PC-3 (cell line): ENCODE measurements at places on chromosomes 12 and 14. TPM values are rescaled to one million over a fixed set of nuclear protein-coding genes. Genes with fewer than 3 reads are reported as not detected.
A peak's percentile ranks its signal among the peaks of the same experiment; 100 is the strongest.

The KLRC4 gene
- not detected in 2 replicates for total RNA-seq

DNA sequence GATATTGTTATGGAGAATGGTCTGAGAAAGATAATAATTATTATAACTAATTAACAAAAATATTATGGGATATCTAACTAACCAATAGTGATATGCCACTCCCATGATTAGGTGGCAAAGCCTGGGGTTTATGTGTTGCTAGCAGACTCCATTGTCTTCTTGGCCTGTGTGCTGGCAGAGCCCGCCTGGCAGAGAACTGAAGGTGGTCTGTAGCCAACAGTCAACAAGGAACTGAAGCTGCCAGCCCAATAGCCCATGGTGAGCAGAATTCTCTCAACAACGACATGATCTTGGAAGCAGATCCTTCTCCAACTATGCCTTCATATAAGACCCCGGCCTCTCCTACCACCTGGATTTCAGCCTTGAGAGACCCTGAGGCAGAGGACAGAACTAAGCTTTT is 258.8 kb downstream of the SLC15A4 start:
- DNase-seq: no peak

The GTF2A1 gene
- total RNA-seq: 20.7 and 24.4 TPM in 2 replicates

The CCDC38 gene
- total RNA-seq: not detected in 2 replicates

DNA sequence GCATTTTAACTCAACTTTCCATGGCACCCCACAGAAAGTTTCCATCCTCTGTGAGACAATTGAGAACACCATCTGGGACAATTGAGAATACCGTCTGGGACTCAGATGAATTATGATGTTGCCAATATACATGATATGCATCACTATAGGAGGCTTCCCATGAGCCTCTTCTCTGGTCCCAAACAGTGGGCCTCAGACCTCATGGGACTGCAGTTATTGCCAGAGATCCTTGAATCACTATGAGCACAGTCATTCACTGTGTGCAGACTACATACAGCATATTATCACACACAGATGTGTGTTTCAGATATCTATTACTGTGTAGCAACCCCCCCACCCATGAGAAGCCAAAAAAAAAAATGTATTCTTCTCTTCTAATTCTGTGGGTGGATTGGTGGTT is 134.4 kb downstream of the GXYLT1 start:
- DNase-seq: no peak

- DNase-seq: no peak
Measured at GRCh38 chr12:95590775-95591174, 39.5 kb upstream of the USP44 start.

- DNase-seq: peak; percentile 73
Measured at GRCh38 chr14:70714055-70714550, 72.4 kb downstream of the TTC9 start.

GRCh38 chr14:104293851-104294627 is 155.7 kb downstream of the KIF26A start:
- DNase-seq: peak; percentile 29

GRCh38 chr14:58362798-58363412 is 32.8 kb upstream of the TOMM20L start:
- DNase-seq: peak; percentile 85

GRCh38 chr14:51750542-51750941 is 98.8 kb downstream of the FRMD6 start:
- DNase-seq: no peak

DNA sequence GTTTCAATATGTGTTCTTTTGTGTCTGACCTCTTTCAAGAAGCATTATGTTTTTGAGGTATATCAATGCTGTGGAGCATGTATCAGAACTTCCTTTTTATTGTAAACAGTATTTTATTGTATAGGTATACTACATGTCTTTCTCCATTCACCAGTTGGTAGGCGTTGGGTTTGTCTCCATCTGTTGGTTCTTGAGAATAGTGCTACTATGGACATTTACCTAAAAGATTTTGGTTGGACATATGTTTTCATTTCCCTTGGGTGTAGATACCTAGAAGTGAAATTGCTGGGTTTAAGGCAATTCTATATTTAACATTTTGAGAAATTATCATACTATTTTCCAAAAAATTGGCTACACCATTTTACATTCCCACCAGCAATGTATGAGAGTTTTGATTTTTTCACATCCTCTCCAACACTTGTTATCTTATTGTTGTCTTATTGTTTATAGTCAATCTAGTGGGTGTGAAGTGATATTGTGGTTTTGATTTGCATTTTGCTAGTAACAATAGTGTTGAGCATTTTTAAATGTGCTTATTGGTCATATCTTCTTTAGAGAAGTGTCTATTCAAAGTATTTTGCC is 409.2 kb downstream of the IPO8 start:
- peak; percentile 59 for DNase-seq

DNA sequence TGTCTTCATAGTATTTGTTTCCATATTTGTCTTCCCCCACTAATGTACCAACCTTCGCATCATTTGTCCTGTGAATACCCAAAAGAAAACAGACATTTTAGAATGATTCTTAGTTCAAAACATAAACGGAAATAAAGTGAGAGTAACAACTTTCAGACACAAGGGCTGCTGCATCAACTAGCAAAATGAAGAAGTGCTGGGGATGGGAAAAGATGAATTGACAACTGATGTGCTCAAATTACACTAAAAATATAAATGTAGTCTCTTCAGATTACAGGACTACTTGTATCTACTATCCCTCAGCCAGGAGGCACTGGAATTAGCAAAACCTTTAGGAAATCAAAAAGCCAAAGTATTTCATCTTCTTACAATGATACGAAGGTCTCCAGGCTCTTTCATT is 743 bp downstream of the NDUFA12 start:
- no peak for DNase-seq

The MORN3 gene
- total RNA-seq: 1.6 and 1.7 TPM in 2 replicates

GRCh38 chr12:467591-467990 is 7.9 kb downstream of the B4GALNT3 start:
- DNase-seq: no peak

GRCh38 chr14:51004352-51004800 is 60.1 kb upstream of the PYGL start:
- DNase-seq: no peak

DNA sequence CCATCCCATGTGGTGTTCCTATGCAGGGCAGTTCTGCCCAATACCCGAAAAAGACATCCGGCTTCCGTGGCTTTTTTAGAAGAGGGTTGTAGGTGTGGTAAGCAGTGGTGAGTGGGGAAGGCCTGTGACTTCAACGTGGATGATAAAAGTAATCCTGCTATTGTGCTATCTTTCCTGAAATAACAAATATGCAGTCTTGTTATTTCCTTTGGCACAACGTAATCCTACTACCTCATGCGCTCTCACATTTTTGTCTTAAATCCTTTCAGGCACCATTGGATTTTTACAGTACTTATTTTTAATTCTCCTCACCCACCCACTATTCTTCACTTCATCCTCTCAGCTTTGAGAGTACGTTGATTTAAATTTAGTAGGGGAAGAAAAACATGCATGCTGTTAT is 96.8 kb downstream of the IPO8 start:
- DNase-seq: no peak

The SLC5A8 gene
- not detected in 2 replicates for total RNA-seq

DNA sequence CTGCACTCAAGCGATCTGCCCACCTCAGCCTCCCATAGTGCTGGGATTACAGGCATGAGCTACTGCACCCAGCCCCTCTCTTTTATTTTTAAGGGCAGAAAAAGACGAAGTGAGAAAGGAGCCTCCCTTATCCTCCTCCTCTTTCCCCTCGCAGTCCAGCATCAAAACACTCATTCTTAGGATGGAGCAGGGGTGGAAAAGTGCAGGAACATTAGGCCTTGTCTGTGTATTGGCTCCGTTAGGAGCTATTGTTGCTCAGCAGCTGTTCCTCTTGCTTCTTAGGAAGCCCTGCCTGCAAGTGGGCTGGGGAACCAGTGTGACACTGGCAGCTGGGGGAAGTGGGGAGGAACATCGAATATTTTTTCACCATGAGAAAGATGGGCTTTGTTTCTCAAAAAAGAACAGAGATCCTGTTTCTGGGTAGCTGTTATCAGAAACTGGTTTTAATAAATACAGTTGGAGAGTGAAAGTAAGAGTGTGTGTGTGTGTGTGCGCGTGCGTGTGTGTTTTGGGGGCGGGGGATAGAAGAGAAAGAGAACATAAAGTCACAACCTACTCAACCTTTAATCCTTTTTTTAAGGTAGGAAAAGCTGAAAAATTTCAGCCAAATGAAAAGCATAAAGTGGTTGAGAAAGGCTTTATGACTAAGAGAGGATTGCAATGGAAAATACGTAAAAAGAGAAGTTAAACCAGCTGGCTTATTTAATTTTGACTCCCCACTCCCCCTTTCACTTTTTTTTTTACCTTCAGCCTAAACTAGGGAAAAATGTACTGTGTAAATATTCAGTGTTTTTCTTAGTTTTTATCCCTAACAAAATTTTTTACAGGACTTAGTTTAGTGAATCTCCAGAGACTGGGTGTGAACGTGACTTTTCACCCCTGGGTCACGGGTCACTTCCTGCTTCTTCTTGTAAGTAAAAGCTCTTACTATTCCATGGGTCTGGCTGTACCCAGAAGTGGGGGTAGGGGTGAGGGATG is 197.2 kb upstream of the PLEKHG7 start:
- no peak for DNase-seq

GRCh38 chr12:15757553-15758255 is 31.5 kb downstream of the EPS8 start:
- DNase-seq: peak; percentile 85

The ANKRD33 gene
- not detected in 2 replicates for total RNA-seq

DNA sequence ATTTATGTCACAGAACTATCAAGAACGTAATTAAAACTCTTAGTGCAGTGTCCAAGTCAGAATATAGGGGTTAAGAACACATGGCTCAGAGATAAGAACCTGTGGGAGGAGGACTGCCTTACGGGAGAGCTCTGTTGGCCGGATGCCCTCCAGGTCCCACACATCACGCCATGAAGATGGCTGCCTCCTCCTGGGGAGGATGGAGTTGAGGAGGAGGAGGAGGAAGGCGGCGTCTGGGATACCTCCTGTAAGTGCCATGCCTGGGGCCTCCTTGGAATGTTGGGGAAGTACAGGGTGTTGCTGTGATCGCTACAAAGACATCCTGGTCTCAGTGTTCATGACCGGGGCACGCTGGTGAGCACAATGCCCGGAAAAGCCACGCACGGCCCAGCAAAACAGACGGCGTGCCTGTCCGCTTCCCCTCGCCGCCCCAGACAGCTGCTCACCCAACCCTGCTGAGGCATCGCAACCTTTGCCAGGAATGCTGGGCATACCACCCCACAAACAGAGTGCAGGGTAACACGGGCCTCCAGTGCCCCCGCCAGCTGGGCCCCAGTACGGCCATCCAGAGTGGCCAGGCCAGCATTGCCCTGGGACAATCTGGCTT is 28.7 kb upstream of the CD9 start:
- DNase-seq: no peak
